ENCODE measurements at places on chromosomes 16 and 17.

GRCh38 chr16:27596411-27596810 is 46.5 kb downstream of the KATNIP start:
- DNase-seq: peak; percentile 46

GRCh38 chr16:24975428-24975889 is 39.7 kb downstream of the ARHGAP17 start:
- peak; percentile 77 for DNase-seq

DNA sequence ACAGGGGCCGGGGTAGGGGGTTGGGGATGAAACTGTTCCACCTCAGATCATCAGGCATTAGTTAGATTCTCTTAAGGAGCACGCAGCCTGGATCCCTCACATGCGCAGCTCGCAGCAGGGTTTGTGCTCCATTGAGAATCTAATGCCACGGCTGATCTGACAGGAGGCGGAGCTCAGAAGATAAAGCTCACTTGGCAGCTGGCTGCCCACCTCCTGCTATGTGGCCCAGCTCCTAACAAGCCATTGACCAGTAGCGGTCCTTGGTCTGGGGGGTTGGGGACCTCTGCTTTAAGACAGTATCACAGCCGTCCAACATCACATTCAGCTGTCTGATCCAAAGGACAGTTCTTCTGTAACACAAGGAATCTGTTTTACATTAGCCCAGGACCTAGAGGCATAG is 62.5 kb downstream of the SLC39A11 start:
- DNase-seq: no peak

DNA sequence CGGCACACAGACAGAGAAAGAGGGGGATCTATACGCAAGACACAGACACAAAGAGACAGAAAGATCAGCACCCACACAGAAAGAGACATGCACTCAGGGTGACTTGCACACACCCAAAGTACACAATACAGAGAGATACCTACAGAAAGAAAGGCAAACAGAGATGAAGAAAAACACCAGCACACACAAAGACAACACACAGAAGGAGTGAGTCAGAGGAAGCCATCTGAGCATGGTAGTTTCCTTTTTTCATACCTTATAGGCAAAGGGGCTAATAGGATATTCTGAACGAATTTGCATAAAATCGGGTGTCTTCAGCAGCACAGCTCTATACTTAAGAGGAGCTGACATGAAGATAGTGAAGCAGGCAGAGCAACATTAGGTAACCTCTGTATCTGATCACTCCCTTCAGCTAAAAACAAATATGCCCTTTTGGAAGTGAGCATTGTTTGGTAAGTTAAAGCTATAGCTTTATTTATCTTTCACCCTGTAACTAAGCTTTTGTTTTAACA is 198.6 kb downstream of the AATF start:
- peak; percentile 55 for DNase-seq

GRCh38 chr16:81992859-81993258 is 18.4 kb downstream of the SDR42E1 start:
- no peak for DNase-seq

- peak; percentile 61 for DNase-seq
Measured at GRCh38 chr16:80924372-80924978, 82.2 kb downstream of the CMC2 start.

- DNase-seq: no peak
Measured at GRCh38 chr16:55056585-55057401, 126.1 kb downstream of the IRX5 start.

DNA sequence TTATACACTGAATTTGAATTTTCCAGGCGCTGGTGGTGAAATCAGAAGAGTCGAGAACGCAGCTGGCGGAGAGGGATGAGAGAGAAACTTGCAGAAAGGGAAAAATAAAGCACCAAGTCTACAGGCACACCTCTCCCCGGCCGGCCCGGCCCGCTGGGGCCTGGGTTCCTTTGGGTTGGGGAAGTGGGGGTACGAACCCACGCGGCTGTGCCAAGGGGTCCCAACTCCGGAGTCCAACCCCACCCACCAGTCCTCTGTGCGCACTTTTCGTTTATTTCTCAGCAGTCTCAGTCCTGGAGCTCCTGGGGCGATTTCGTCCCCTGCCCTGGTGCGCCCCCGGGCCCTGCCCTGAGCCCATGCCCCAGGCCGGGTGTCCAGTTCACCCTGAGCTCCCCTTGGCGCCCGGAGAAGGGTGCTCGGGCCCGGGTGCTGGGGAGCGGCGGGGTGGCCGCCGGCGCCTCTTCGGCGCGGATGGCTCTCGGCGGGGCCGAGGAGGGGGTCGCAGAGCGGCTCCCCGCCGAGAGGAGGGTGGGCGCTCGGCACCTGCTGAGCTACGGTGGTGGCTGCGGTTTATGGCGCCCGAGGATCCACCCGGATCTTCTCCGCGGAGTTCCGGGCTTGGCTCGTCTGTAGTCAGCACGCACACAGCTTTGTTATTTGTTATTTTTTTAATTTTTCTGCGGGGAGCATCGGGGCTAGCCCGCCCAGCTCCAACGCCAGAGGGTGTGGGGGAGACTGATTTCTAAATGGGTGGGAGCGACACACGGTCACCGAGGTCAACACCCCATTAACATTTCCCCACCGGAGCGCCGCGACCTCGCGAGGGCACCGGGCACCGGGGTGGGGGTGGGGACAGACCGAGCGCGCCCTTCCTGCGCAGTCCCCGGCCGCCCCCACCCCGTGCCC is 15.7 kb upstream of the CBX8 start:
- DNase-seq: no peak

DNA sequence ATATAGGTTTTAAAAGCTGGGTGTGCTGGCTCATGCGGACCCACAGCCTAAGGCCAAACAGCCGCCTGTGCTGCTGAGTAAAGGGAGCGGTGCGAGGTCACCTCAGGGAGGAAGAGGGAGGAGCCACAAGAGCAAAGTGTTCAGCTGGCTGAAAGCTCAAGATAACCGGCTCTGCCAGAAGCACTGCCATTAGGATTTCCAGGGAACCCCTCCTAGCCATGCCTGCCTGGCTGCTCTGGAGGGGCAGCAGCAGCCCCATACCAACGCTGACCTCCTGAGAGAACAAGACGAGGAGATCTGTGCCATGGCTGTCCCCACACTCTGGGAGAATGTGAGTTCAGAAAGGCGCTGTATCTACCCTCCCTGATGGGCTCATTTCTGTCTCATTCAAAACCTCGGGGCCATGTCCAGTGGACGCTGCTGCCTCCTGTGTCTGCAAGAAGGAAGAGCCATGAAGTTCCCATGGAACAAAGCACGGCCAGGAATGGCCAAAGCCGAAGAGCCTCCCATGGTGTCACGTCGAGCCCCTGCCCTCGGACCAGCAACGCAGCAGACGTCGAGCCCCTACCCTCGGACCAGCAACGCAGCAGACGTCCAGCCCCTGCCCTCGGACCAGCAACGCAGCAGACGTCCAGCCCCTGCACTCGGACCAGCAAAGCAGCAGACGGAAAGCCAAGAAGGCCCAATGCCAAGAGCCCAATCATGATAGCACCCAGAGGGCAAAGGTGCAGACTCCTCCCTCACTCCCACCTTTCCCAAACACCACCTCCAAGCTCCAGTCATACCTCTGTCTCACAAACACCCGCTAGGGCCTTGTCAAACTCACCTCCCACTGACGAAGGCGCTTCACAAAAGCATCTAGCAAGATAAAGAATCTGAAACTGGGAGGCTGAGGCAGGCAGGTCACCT is 107.0 kb downstream of the ANKRD11 start:
- peak; percentile 71 for DNase-seq

GRCh38 chr16:1963806-1964505 is 670 bp downstream of the RPS2 start:
- no peak for DNase-seq

DNA sequence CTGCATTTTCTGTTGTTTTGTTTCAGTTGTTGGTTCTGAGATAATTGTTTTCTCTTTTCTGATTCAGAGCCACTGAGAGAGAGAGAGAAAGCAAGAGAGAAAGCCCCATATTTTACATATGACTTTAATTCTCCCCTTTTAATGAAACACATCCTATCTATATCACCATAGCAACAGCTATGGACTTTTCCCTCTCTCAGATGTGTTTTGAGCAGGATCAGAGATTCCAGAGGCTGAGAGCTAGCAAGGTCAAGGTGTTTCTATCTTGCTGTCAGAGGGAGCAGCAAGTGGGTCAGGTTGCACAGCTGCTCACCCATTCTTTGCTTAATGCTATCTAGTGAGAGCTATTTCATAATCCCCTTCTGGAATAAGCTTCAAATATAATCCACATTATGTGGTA is 415.9 kb downstream of the CA10 start:
- DNase-seq: no peak

DNA sequence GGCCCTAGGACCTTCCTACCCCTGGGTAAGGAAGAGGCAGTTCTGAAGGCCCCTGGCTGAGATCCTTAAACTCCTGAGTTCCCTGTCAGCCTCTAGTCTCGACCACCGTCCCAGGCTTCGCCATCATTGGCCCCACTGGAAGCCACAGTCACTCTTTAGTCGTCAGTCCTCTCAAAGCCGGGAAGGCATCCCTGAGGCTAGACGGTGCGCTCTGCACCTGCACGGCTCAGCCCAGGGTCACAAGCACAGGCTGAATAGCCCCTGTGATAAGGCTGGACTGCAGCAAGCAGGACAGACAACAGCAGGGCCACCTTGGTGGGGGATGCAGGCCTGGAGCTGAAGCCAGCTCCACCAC is 3.3 kb upstream of the HEXIM1 start:
- no peak for DNase-seq

Measured in iris pigment epithelial cell (primary cell).